ENCODE measurements at places on chromosomes 4 and X. TPM values are rescaled to one million over a fixed set of nuclear protein-coding genes. Genes with fewer than 3 reads are reported as not detected.

The RAB28 gene
- 12.1 TPM for total RNA-seq

The PPEF2 gene
- total RNA-seq = not detected

The SRPX2 gene
- 2.4 TPM for total RNA-seq

The MGAT4D gene
- not detected for total RNA-seq

The HSFX4 gene
- total RNA-seq = not detected

The NPFFR2 gene
- total RNA-seq = not detected

The CCNA2 gene
- total RNA-seq = 75.4 TPM

The DOCK11 gene
- total RNA-seq = 0.59 TPM

The UTP3 gene
- total RNA-seq = 33.7 TPM

The PTPN13 gene
- total RNA-seq = 14.6 TPM

The SMIM10L2A gene
- 1.5 TPM for total RNA-seq

The SUPT20HL2 gene
- total RNA-seq = not detected

The ZAR1 gene
- 0.47 TPM for total RNA-seq

The CLCN4 gene
- 3.1 TPM for total RNA-seq

The CSN1S1 gene
- not detected for total RNA-seq

The CXorf49 gene
- not detected for total RNA-seq

The NPY2R gene
- not detected for total RNA-seq

The RPS6KA6 gene
- not detected for total RNA-seq

The GLRA3 gene
- not detected for total RNA-seq

The PARM1 gene
- total RNA-seq = 11.7 TPM

The IL1RAPL2 gene
- not detected for total RNA-seq

The LINC00632 gene
- 0.15 TPM for total RNA-seq

The ZCCHC18 gene
- not detected for total RNA-seq

The ADAMTS3 gene
- total RNA-seq = not detected

The MAGEB2 gene
- 138 TPM for total RNA-seq

The MID1 gene
- total RNA-seq = 48.8 TPM

The CTAG1A gene
- total RNA-seq = not detected

The EDNRA gene
- 2.0 TPM for total RNA-seq

The RNF128 gene
- 5.8 TPM for total RNA-seq

The HMGN5 gene
- total RNA-seq = 3.0 TPM

The PABPC1L2B gene
- total RNA-seq = not detected

The GEMIN8 gene
- total RNA-seq = 11.3 TPM

The UGT2B11 gene
- not detected for total RNA-seq

The SLC49A3 gene
- total RNA-seq = 5.5 TPM

The SATL1 gene
- total RNA-seq = not detected

The SPRY1 gene
- total RNA-seq = 4.8 TPM

The GBA3 gene
- total RNA-seq = not detected

The CT47B1 gene
- not detected for total RNA-seq

The FAM133A gene
- not detected for total RNA-seq

The TMSB15A gene
- 17.0 TPM for total RNA-seq

The LEF1 gene
- total RNA-seq = 0.79 TPM

Data from HCT116 (cell line).